ENCODE measurements at places on chromosomes 1 and 21. TPM values are rescaled to one million over a fixed set of nuclear protein-coding genes. Genes with fewer than 3 reads are reported as not detected.

GRCh38 chr21:45560106-45561021, 18.1 kb upstream of the SLC19A1 start:
- no peak for DNase-seq

HEYL gene
- total RNA-seq = 0.32 TPM

CEP170 gene
- total RNA-seq = 115 TPM

DNA sequence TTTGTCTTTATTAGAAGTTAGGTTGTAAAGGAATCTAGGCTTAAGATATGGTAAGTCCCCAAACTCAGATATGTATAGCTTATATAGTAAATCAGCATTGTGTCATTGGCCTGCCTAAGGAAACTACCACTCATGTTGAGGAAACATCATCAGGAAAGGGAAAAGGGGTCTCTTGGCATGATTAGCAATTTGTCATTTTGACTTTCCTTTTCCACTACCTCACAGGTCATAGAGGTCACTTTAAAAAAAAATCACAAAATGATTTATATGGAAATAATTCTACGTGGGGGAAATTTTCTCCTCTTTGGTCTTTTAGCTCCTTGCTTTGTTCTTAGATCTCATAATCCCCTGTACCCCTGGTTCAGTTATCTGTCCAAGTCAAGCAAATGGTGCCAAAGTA, 213.5 kb downstream of the RPS6KC1 start:
- DNase-seq = no peak

- no peak for DNase-seq
These were observed 74.0 kb downstream of the NPHP4 start for GRCh38 chr1:5918275-5918649.

DNA sequence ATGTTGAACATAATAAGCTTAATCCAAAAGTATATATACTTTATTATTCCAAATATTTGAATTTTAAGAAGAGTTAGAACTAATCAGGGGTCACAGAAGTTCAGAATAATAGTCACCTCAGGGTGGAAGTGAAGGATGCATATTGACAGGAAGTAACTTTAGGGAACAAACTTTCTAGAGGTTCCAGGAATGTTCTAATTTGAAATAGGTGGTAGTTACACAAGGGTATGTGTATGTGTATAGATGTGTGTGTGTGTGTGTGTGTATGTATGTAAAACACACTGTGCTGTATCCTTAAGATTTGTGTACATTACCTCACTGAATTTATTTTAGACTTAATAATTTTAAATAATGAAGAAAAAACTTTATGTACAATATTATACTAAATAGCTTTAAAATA, 110.4 kb downstream of the ACBD6 start:
- no peak for DNase-seq

TSPAN2 gene
- total RNA-seq = under 0.01 TPM

GBP2 gene
- 59.9 TPM for total RNA-seq

HSD11B1 gene
- 21.6 TPM for total RNA-seq

ADGRL2 gene
- total RNA-seq = 11.6 TPM

B3GALT5 gene
- not detected for total RNA-seq

LRRC42 gene
- total RNA-seq = 39.0 TPM

DNA sequence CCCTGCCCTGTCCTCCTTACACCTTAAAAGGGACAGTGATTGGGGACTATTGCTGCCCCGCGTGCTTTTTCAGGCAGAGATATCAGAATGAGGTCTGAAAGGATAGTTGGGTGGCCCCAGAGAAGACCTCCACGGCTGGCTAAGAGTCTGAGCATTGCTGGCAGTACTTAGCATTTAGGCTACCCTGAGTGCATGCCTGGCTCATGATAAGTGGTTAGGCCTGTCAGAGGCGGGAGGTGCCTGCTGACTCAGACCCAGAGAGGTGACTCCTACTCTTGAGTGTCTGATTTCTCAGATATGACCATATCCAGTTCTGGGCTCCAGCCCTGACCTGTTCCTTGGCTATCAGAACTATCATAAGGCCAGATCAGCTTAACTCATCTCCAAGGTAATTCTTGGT, 213.7 kb downstream of the PBX1 start:
- DNase-seq = peak; percentile 94

- DNase-seq = no peak
These were observed 974 bp upstream of the FNBP1L start for GRCh38 chr1:93446837-93447451.

GRCh38 chr1:10152709-10153284, 57.6 kb upstream of the KIF1B start:
- peak; percentile 51 for DNase-seq

Data from fibroblast of villous mesenchyme (primary cell).